ENCODE measurements at places on chromosomes 7 and 10. TPM values are rescaled to one million over a fixed set of nuclear protein-coding genes. Genes with fewer than 3 reads are reported as not detected.

The MEST gene
- 2.4 TPM for total RNA-seq

The SAMD9 gene
- total RNA-seq = 9.8 TPM

The SEMA3A gene
- under 0.01 TPM for total RNA-seq

The PSD gene
- total RNA-seq = 2.3 TPM

The NOD1 gene
- total RNA-seq = 7.1 TPM

The CCDC126 gene
- 13.3 TPM for total RNA-seq

Measured in placental epithelial cell (primary cell).